ENCODE measurements at places on chromosomes 2 and 18.

GRCh38 chr18:59810183-59810582, 89.6 kb upstream of the PMAIP1 start:
- no peak for DNase-seq

DNA sequence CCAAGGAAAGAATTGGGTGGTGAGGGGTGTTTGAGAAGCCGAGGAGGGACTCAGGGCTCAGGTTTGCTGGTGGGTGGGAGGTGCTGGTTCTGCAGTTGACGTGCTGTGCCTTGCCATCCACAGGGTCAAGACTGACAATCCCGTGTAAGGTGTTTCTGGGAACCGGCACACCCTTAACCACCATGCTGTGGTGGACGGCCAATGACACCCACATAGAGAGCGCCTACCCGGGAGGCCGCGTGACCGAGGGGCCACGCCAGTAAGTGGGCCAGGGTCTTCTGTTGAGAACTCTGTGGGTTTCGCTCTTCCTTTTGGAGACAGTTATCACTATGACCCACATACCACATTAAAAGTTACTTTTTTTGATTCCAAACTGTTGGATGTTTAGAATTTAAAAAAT, 32.6 kb downstream of the IL1R2 start:
- no peak for DNase-seq

- DNase-seq, result no peak
Measured at GRCh38 chr2:229297247-229297646, 26.2 kb upstream of the PID1 start.

DNA sequence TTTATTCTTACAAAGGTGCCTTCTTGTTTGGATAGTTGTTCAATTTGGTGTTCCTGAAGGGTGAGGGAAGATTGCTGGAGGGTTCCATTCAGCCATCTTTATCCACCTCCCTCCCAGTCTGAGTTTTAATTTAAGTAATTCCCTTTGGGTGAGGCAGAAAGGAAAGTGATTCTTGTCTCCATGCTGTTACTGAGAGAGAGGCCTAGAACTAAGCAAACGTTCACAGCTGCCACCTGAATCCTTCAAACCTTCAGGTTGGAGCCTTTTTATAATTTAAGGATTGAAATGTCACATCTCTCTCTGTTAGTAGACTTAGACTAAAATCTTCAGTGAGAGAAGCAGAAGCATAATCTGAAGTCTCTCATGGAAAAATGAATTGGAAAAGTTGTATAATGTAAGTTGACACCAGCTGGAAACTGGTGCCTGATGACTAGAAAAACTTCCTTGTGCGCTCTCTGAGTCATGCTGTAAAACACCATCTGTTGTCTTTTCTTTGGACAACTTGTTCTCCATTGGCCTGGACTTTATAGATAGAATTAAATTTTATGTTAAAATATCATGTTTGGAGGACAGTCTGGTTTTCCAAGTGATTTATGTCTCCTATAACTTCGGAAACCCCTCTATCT, 14.6 kb downstream of the STRADB start:
- no peak for DNase-seq

GRCh38 chr2:61448229-61448628, 22.7 kb downstream of the USP34 start:
- no peak for DNase-seq

- DNase-seq, result no peak
Measured at GRCh38 chr2:239856620-239857285, 168.4 kb downstream of the NDUFA10 start.

- no peak for DNase-seq
Measured at GRCh38 chr18:49368161-49368875, 92.1 kb downstream of the DYM start.
